HTR-8/SVneo (cell line): ENCODE measurements at places on chromosomes 5 and 9.

DNA sequence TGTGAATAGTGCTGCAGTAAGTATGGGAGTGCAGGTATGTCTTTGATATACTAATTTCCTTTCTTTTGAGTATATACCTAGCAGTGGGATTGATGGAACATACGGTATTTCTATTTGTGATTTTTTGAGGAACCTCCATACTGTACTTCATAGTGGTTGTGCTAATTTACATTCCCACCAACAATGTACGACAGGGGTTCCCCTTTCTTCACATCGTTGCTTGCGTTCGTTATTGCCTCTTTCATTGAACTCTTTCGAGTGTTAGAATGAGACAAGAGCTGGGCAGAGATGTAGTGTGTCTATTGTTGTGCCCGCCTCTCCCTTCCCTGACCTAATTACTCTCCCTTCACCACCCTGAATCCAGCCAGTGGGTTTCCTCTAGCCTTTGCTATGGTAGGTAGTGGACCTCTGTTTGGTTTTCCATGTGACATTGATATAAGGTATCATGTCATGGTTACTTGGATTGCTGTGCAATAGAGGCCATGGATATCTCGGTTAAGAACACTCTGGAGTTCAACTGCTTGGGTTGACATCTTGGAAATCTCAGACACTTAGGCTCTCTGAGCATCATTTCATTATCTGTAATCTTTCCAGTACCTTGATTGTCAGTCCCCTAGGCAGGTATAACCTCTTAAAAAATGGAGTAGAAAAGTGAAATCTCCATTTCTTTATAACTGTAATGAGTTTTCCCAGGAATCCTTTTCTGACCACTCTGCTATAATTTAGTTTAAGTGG is 19.5 kb downstream of the AOPEP start:
- DNase-seq, result no peak

GRCh38 chr5:125143011-125143410 is 396.6 kb upstream of the ZNF608 start:
- no peak for DNase-seq

DNA sequence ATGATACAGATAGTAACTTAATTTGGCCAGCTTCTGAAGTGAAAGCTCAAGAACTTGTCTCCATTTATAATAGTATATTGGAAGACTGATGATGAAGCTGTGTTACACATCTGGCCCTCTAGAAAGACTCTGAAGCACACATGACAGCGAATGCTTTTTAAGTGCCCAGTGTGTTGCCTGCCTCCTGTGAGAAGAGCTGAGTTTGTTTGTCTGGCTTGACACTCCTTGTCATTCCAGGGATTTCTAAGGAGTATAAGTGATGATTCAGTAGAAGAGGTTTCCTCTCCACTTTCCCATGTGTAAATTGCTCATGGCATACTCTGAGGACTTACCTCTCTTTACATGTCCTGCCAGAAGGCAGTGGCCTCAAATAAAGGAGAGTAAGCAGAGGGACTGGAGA is 30.4 kb upstream of the LRRTM2 start:
- peak; percentile 21 for DNase-seq

DNA sequence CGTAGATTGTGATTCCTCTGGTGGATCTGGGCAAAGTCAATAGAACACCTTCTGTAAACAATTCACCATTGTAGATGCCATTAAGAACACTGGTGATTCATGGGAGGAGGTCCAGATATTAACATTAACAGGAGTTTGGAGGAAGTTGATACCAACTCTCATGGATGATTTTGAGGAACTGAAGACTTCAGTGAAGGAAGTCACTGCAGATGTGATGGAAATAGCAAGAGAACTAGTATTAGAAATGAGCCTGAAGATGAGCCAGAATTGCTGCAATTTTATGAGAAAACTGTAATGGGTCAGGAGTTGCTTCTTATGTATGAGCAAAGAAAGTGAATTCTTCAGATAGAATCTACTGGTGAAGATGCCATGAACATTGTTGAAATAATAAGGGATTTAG is 26.9 kb downstream of the TCERG1 start:
- DNase-seq, result no peak

GRCh38 chr5:71748360-71748759 is 29.3 kb downstream of the CARTPT start:
- DNase-seq, result no peak

GRCh38 chr5:150860246-150860821 is 14.0 kb downstream of the IRGM start:
- DNase-seq, result no peak

DNA sequence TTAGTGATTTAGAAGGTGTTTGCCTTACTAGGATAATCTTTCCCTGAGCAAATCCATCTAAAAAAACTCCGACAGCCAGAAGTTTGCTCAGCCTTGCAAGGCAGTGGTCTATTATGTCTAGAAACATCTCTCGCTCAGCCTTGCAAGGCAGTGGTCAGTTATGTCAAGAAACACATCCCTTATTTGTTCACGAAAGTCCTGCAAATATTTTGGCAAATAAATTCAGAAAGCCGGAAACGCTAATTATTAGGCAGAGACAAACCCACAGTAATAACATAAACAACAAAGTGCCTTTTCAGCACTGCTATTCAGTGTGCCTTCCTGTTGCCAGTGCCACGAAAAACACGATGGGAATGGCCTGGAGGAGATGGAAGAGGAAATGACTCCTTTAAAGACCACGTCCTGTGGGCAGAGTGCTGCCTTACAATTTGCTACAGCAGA is 184.5 kb downstream of the GNAQ start:
- peak; percentile 9 for DNase-seq

DNA sequence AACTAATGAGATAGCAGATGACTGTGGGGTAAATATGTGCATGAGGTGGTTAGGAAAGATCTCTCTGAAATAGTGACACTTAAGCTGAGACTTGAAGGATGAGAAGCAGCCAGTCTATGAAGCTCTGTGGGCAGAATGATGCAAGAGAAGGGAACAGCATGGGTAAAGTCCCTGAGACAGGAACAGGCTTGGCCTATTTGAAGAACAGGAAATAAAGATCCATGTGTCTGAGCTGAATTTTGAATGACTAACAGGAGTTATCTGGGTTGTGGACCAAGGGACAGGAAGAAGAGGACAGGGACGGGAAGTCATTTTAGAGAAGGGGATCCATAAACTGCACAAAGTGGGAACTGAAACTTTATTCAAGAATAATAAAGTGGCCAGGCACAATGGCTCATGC is 25.6 kb upstream of the HMGCS1 start:
- DNase-seq, result no peak

DNA sequence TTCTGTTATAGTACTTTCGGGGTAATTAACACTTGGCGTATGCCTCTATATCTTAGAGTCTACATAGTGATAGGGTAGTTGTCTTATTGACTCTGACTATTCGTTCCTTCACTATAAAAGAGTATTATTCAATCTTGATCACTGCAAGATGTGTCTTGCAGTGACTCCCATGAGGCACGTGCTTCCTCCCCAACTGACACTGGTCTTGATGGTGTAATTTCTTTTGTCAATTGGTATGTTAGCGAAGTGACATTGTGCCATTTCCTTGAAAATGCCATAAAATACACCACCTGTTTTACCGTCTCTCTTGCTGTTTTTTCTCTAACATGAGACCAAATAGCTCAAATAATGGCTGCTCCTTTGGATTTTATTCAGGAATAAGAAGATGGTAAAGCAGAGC is 1314.1 kb upstream of the CDH6 start:
- DNase-seq, result no peak

GRCh38 chr5:108529381-108529780 is 147.5 kb upstream of the FBXL17 start:
- no peak for DNase-seq
